ENCODE measurements at places on chromosomes 7 and 10.

- DNase-seq, result peak; percentile 55
These were observed 108.0 kb downstream of the GRK5 start for GRCh38 chr10:119315128-119316001.

DNA sequence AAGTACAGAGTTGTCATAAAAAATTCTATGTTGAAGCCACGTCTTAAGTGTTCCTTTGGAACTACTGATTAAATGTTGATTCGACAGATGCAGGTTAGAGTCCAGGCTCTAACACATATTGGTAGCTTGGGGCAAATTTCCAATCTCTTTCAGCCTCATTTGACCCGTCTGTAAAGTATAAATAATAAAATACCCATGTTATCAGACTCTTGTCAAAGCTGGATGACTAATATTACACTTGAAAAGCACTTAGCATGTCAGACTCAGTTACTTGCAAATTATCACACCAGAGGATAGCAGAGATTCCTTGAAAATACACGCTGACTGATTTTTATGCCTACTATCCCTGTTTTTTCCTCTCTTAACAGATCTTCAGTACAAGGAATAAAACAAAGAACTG, 18.1 kb upstream of the MACC1 start:
- DNase-seq, result no peak

- no peak for DNase-seq
These were observed 1.9 kb upstream of the HOXA5 start for GRCh38 chr7:27145165-27145913.

- DNase-seq, result no peak
These were observed 56.9 kb downstream of the CTBP2 start for GRCh38 chr10:125103466-125103865.

DNA sequence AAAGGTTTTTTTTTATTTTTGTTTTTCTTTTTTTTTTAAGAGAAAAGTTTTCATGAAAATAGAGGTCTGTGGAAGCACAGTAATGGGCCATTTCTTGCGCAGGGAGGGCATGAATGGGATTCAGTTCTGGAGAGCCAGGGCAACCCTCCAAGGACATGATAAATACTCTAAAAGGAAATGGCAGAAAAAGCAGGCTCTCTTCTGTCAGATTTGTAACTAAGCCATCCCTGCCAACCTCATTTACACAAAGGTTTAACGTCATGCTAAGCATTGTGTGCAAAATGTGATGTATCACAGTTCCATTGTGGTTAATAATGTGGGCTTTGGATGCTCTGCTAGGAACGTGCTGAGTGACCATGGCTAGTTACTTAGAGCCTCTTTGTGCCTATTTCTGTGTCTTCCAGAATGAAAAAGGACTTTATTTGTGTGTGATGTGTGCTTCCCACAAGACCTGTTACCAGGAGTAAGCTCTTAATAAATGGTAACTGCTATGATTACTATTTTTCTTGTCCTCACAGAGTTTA, 1095.9 kb upstream of the SORCS1 start:
- no peak for DNase-seq
